ENCODE measurements at places on chromosomes 12 and 14.
A peak's percentile ranks its signal among the peaks of the same experiment; 100 is the strongest.

DNA sequence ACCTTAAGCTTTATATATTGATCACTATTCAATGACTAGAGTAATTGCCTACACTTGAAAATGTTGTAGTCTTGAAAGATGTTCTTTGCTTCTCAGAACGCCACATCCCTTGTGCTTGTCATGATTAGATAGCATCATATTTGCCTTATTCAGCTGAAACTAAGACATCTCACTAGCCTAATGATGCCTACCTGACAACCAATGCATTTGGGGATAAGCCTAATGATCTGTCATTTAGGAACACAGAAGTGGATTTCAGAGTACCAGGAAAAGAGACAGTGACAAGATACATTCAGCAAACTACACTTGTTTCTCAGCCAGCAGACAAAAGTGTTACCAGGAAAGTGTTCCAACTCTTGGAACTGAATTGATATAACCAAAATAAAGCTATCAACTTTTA is 83.7 kb downstream of the ARMH4 start:
- DNase-seq: no peak

DNA sequence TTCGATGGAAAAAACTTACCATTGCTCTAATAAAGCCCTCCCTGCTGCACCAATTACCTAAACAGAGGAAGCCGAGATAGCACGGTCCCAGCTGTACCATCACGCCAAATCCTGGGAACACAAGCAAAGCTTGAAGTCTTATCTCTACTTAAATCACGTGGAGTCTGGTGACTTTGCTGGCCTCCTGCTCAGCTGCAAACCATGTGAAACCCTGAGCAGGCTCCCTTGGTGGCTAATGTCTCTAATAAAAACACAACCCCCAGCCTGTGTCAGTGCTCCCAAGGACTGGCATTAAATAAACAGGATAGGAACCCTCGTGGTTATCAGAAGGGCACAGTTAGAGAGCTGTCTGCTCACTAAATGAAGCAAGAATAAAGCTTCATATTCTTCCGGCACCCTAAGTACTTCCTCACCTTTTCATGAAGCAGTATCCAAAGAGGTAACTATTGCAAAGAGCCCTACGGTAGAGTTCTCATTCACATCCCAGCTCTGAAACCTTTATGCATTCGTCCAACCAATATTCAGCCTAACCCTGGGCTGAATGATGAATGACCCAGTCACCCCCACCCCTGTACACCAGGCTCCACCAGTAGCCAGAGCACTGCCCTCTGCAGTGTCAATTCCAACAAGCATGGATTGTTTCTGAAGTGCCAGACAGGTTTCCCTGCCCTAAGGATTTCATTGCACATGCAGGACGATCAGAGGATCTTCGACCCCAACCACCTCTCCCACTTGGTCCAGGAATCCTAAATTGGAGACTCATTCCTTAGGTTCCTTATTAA is 452.7 kb upstream of the TMPO start:
- DNase-seq: no peak

- DNase-seq: no peak
These were observed 9.2 kb downstream of the DUSP6 start for GRCh38 chr12:89343127-89343526.

GRCh38 chr12:79299447-79300198 is 391.1 kb downstream of the PAWR start:
- DNase-seq: no peak

DNA sequence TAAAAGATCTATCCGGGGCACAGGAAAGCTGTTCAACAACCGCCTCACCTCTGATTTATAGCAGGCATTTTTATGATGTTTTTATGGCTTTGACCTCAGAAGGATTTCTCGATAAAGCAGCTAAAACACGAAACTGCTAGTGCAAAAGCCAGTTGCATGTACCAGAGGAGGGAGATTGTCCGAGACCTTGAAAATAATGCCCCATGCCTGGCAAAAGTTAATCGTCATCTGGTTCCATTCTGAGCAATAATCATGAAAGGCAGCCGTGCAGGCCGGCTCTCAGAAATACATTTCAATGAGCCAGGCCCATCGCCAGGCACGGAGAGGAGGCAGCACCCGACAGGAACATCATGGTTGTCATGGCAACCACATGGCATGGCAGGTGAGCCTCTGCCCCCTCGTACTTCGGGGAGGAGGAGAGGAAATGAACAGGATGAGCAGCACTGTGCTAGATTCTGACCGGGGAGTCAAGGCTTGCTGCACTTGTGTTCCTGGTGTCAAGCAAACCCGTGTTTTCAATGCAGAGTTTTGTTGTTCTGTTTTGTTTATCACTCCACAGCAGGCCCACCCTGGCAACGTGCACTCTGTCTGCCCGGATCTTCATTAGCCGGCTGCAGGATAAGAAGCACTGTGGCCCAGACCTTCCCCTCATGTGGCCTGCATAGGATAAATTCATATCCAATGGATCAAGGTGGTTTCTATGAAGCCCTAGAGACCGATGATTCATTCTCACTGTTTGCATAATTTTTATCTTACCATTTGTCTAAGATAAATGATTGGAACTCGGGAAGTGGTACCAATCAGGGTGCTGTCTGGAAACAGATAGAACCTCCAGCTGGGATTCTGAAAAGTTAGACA is 160.2 kb downstream of the RIMBP2 start:
- no peak for DNase-seq

DNA sequence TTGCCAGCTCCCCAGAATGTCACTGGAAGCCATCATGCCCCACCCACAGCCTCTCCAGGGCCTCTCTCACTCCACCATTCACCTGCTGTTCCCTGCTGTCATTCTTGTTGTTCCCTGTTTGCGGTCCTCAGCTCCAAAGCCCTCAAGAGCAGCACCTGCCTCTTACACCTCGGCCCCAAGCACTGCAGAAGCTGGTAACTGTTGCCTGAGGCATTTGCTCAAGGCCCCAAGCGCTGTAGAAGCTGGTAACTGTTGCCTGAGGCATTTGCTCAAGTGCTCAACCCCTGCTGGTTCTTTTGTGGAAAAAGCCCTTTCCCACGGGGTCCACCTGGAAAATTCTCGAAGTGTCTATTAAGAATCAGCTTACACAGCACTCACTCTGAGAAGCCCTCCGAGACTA is 78.0 kb downstream of the ARL6IP4 start:
- no peak for DNase-seq

- no peak for DNase-seq
These were observed 527.4 kb downstream of the NOVA1 start for GRCh38 chr14:26070443-26070842.

DNA sequence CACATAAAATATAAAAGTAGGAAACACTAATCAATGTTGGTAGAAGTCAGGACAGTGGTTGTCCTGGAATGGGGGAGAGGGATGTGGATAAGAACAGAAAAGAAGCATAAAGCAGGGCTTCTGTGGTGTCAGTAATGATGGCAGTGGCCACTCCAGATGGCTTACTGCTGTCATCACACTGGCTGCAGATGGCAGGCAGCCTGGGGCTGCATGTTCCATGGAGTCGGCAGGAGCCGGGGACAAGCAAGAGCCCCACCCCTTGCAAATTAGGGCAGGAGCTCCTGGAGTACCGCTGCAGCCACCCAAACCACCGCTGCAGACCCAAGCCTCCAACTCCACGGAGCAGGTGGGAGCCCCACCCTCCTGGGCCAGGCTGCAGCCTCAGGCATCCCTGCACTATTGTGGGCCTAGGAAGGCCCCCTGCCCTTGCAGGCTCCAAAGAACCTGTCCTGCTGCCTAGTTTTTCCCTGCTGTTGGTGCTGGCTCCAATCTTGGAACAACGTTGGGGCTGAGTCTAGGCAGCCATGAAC is 28.8 kb upstream of the SLC5A8 start:
- DNase-seq: no peak

GRCh38 chr12:30970559-30971197 is 44.1 kb downstream of the TSPAN11 start:
- DNase-seq: no peak

GRCh38 chr12:20507056-20507455 is 138.7 kb downstream of the PDE3A start:
- no peak for DNase-seq

DNA sequence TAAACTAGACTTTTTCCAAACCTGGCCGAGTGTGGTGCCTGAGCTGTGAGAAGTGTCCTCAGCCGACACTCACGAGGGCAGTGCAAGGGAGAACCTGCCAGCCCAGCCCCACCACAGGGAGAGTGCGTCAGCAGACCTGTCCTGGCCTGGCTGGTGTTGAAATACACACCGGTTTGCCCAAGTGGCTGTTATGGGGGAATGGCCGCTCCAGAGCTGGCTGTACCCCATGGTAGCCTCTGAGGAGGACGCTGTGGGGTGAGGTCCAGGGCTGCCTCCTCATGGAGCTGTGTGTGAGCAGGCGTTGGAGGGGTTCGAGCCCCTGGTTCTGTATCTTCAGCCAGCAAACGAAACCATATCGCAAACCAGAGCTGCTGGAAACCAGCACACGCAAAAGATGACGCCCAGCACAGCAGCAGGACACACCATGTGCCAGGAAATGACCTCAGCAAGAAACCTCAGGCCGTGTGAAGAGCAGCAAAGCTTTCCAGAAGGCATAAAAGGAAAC is 9.4 kb downstream of the ANKRD9 start:
- DNase-seq: no peak

GRCh38 chr14:106790189-106791036 is 1264.0 kb downstream of the TMEM121 start:
- no peak for DNase-seq

- DNase-seq: no peak
These were observed 81.3 kb downstream of the NOS1 start for GRCh38 chr12:117280019-117280680.

DNA sequence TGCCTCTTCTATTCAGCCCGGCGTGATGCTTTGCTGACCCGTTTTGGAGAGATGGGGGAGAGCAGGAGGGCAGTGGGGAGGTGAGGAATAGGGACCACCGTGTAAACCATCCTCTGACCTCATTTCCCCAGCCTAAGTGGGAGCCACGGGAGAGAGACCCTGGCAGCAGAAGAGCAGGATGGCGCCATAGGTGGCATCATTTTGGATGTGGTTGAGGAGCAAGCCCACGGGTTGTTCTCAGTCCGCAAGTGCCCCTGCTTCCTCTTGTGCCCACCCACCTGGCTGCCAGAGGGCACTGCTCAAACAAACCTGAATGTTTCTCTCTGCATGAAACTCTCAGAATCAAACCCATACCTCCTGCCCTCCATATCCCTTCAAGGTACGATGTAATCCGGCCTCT is 10.7 kb upstream of the UBC start:
- no peak for DNase-seq

GRCh38 chr14:99441157-99441870 is 39.3 kb downstream of the SETD3 start:
- no peak for DNase-seq

DNA sequence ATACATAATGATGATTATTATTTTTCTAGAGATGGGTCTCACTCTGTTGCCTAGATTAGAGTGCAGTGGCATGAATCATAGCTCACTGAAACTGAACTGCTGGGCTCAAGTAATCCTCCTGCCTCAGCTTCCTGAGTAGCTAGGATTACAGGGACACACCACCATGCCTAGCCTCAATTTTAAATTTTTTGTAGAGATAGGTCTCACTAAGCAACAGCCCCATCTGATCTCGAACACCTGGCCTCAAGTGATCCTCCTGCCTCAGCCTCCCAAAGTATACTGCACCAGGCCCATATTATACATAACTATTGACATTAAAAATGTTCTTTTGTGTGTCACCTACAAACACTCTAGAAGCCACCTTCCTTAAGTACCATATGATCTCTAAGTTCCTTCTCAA is 3.4 kb downstream of the TXNRD1 start:
- no peak for DNase-seq

GRCh38 chr12:75190846-75191245 is 18.8 kb downstream of the KCNC2 start:
- DNase-seq: no peak

DNA sequence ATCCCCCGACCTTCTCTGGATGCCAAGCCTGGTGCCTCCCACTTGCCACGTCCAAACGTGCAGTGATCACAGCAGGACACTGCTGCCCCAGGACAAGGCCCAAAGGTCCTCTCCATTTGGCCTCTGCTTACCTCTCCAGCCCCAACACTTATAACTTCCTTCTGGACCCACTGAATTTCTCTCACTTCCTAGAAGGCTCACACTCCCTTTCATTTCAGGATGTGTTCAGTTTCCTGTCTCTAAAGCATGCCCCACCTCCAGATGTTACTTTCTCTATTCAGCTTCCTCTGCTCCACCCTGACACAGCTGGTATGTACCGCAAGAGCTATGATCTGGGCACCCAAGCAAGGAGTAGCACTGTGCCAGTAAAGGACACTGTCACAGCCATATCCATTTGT is 33.0 kb downstream of the CDKL1 start:
- no peak for DNase-seq

DNA sequence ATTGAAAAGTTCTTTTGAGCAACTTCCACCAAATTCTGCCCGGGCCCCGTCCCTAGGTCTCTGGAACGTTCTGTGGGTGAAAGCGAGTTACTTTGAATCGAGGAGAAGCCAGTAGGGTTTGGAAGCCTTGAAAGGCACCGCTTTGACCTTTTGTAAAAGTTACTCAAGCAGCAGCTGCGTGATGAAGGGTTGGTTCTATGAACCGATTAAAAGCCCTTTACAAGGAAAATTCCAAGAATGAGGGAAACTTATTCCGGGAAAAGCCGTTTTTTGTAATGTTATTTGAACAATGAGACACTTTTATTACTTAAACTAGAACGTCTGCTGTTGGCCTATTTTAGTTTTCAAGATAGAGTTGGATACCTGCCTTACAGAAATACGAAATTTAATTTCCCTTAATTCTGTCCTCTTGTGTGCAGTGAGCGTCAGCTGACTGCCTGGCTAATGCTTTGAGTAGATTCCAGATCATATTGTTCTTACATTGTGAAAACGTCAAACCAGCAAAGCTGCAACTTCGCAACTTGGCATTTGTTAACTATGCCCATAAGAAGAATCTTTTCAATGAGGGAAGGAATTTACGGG is 906 bp downstream of the LARP4 start:
- peak; percentile 17 for DNase-seq

GRCh38 chr14:51512316-51512715 is 139.4 kb upstream of the FRMD6 start:
- DNase-seq: no peak

- no peak for DNase-seq
These were observed 1.6 kb downstream of the BORCS5 start for GRCh38 chr12:12358528-12358927.

- DNase-seq: no peak
These were observed 24.1 kb downstream of the YAF2 start for GRCh38 chr12:42213954-42214426.

DNA sequence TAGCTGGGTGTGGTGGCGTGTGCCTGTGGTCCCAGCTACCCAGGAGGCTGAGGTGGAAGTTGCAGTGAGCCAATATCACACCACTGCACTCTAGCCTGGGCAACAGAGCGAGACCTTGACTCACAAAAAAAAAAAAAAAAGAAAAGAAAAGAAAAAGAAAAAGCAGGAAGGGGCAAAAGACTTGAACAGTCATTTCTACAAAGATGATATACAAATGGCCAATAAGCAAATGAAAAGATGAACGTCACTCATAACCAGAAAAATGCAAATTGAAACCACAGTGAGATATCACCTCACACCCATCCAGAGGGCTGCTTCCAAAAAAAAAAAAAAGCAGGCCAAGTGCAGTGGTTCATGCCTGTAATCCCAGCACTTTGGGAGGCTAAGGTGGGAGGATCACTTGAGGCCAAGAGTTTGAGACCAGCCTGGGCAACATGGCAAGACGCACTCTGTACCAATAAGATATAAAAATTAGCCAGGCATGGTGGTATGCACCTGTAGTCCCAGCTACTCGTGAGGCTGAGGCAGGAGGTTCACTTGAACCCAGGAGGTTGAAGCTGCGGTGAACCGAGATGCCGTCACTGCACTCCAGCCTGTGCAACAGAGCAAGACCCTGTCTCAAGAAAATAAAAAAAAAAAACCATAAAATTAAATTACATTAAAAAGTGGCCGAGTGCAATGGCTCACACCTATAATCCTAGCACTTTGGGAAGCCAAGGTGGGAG is 20.5 kb downstream of the UBC start:
- DNase-seq: no peak

Data from frontal cortex (tissue), 4 donors.